ENCODE measurements at places on chromosomes 6 and 20.

DNA sequence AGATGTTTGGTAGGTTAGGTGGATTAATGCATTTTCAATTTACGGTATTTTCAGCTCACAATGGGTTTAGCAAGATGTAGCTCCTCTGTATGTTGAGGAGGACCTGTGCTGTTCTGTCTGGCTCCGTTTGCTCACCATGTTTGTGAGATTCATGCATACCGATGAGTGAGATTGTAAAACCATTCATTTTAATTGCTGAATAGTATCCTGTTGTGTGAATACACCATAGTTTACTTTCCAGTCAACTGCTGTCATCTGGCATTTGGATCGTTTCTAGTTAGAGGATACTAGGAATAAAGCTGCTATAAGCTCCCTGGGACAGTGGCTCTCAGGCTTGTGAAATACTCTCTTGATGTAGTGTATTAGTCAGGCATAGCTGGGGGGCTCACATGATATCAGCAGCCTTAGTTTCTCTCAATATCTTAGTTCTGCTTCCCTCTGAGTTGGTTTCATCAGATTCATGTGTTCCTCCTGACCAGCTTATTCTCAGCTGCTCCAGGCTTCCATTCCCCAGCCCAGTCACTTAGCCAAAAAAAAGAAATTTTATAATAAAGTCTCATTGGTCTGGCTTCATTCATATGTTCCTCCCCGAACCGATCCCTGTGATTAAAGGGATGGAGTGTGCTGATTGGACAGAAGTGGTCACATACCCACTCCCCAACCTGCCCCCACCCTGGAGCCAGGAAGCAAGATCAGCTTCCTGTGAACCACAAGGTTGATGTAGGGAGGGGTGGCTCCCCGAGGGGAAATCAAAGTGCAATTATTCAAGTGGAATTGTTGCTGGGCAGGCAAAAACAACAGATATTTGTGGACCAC lies 10.9 kb upstream of the B4GALT5 start:
- no peak for DNase-seq

DNA sequence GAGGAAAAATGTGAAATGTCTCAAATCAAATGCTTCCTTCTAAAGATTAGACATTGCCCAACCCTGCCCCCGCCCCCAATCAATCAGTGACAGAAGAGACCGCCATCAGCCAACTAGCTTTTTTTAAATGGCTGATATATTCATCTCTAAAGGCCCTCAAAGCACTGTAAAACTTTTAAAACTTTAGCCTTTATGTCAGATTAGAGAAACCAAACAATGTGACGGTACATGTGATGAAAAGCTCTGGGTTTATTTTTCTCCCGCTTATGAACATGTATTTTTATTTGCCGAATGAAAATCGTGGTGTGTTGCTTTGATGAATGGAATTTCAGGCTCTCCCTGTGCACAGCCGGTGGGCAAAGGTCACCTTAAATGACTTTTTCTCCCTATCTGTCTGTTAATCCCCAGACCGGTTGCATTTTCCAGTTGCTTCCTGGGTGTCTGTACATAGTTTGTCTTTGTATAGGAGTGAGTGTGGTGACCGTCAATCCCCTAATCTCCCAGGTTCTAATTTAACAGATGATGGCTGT lies 38.5 kb downstream of the TBC1D7 start:
- no peak for DNase-seq

DNA sequence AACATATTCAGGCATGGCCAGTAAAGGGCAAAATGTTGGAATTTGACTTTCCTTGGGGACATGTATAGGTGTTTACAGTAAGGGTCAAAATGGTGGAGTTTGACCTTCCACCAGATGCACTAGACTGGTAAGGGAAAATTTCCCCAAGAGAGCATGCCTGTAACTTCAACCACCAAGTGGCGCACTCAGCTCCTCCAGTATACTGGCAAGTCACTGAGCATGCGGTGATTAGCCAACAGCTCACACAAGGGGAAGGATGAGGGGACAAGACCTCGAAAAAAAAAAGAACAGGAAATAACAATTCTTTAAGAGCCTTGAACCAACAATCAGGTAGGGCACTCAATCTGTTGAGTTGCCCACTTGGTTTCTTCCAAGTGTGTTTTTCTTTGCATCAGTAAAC lies 140.9 kb downstream of the EYS start:
- DNase-seq = no peak

- DNase-seq = no peak
Observed at GRCh38 chr20:51488331-51488730, 54.2 kb downstream of the NFATC2 start.

DNA sequence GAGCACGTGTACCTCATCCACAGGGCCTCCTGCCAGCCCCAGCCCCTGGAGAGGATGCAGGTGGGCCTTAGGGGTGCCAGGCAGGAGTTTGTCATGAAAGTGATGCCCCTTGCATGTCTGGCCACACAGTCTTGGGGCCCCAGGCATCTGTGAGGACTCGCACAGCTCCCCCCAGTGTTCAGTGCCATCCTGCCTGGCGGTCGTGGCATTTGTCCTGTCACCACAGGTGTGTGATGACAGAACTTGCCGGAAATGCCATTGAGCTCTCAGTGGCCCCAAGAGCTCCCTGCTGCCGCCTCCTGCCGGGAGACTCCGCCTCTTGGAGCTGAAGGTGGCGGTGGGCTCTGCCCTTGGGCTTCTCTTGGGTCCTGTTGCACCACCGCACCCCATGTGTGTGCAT lies 30.6 kb upstream of the ADRM1 start:
- DNase-seq = no peak

Measured in NCI-H345 (cell line).